ENCODE measurements at places on chromosomes 6 and 20. TPM values are rescaled to one million over a fixed set of nuclear protein-coding genes. Genes with fewer than 3 reads are reported as not detected.

DNA sequence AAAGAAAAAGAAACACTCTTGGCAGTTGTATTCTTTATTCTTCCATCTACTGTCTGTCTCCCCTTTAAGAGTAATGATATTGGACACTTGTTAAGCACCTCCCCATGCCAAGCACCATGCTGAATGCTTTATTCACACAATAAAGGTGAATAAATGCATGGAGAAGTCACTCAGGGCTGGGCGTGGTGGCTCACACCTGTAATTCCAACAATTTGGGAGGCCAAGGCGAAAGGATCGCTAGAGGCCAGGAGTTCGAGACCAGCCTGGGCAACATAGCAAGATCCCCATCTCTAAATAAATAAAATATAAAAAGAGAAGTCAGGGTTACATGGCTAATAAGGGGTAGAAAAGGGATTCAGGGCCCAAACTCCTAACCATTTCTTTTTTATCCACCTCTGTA, 32.1 kb downstream of the CEP250 start:
- DNase-seq: no peak

- DNase-seq: no peak
These were observed 40.5 kb downstream of the TGM6 start for GRCh38 chr20:2421247-2421646.

GRCh38 chr6:166420351-166420750, 37.6 kb upstream of the MPC1 start:
- DNase-seq: no peak

- no peak for DNase-seq
These were observed 42.1 kb upstream of the SRF start for GRCh38 chr6:43128926-43129325.

DNA sequence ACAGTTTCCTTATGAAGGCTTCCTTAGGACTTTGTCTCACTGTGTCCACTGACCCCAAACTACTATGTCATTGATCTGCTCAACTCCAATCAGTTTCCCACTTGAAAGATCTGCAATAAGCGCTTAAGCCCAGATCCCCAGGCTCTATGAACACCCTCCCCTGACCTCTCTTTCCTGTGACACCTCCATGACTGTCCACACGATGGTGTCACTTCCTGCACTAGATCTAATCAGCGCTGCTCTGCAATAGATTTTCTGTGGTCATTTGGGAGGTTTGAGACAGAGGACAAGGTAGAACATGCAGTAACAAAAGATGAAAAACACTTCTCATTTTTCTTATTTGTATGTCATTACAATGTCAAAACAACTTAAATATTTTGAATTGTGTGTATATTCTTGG, 304.6 kb upstream of the AGPAT4 start:
- no peak for DNase-seq

- peak; percentile 33 for DNase-seq
These were observed 177.1 kb downstream of the MRPL14 start for GRCh38 chr6:43950051-43950605.

DNA sequence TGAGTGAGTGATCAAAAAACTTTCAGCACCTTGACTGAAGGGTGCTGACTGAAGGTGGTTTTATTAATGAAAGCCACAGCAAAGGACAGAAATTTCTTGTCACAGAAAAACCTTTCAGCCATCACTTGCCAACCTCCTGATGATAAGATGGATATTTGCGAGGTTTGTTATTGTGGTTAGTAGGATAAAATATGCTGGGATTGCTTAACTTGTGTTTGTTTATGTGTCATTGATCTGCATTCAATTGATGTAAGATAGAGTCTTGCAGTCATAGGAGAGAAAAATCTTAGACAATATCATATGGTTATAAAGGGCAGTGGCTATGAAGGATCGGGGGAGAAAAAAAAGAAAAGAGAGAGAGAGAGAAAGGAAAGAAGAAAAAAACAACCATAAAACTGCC, 1.2 kb downstream of the TSBP1 start:
- no peak for DNase-seq

Gene CLDN20
- total RNA-seq: not detected

Gene TCF21
- 8.2 TPM for total RNA-seq

Gene CST2
- total RNA-seq: not detected

Gene CLPSL2
- not detected for total RNA-seq

Gene HUS1B
- total RNA-seq: 1.9 TPM

Gene RCAN2
- 19.8 TPM for total RNA-seq

Measured in ureter (tissue), 1 donor.